ENCODE measurements at places on chromosomes 7 and 10.
A peak's percentile ranks its signal among the peaks of the same experiment; 100 is the strongest.

DNA sequence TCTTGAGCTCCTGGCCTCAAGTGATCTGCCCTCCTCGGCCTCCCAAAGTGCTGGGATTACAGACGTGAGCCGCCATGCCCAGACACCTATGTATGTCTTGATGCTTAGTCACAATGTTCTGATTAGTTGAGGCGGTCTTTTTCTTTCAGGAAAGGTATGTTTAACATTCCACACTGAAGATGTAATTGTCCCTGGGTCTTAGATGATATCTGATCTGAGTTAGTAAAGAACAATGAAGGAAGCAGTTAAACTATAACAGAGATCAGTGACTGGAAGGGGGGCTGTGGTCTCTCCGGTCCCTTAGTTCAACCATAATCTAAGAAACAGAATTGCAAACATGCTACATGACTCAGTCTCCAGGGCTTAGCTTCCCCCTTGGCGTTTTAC, 31.5 kb upstream of the SH2D4B start:
- no peak for DNase-seq

- DNase-seq, result no peak
These were observed 65.7 kb downstream of the AOAH start for GRCh38 chr7:36658335-36659171.

DNA sequence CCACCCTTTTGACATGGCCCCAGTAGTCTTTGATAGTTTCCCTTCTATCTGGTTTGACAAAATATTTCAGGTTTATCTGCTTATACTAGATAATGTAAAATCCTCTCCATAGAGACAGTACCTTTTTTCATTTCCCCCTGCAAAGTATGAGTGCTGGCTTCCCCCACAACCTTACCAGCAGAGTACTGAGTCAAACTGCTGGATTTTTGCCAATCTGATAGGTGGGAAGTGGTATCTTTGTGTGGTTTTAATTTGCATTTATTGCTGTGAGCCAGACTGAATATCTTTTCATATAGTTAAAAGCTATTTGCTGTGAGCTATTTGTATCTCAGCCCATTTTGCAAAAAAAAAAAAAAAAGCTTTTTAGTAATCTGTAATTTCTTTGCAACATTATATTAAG, 32.1 kb upstream of the HECTD2 start:
- peak; percentile 5 for DNase-seq

GRCh38 chr10:11014671-11015445, 2.8 kb upstream of the CELF2 start:
- DNase-seq, result no peak

DNA sequence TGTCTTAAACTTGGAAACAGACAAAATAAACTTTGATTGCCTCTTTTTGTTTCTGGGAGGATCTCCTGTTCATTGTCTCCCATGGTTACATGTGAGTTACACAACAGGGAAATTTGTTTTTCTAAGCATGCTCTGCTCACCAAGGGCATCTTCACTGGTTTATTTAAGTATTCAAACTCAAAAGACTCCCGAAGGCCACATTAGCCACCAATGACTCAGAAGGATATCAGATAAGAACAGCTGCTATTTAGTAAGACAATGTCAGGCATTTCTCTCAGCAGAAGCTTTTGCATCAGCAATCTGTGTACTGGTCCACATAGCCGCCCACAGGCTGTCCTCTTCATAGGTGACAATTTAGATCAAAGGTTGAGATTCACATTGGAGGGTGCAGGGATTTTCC, 19.3 kb downstream of the OR6B1 start:
- DNase-seq, result no peak

DNA sequence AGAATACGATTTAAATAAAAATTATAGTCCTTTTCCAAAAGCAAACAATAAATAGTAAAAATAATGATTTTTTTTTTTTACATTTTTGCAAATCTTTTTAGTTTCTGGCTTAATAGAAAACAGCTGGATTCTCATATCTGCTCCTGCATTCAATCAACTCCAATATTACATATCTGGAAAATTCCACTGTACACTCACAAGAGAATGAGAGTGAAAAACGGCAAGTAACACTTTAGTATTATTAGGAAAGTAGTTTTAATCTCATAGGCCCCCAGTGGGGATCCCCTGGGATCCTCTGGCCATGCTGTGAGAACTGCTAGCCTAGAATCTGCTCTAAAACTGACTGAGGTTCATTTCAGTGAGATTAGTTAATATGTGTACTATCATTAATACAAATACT, 128.6 kb upstream of the LRRN3 start:
- DNase-seq, result no peak

DNA sequence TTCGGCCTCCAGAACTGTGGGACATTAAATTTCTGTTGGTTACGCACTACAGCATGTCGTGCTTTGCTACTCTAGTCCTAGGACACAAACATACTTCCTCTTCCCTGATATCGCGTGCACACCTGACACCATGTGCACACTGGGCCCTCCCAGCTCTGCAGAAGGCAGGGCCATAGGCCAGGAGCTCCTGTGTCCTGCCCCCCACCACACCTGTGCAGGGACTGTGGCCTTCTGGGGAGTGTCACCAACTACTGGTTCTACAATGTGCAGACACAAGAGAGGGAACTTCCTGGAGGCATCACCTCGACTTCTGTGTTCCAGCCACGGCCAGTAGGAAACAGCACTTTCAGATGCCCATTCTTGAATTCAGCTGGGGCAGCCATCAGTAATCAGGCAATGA, 646.4 kb upstream of the MGMT start:
- DNase-seq, result no peak

GRCh38 chr10:72318418-72319262, 36.1 kb downstream of the DNAJB12 start:
- DNase-seq, result no peak

DNA sequence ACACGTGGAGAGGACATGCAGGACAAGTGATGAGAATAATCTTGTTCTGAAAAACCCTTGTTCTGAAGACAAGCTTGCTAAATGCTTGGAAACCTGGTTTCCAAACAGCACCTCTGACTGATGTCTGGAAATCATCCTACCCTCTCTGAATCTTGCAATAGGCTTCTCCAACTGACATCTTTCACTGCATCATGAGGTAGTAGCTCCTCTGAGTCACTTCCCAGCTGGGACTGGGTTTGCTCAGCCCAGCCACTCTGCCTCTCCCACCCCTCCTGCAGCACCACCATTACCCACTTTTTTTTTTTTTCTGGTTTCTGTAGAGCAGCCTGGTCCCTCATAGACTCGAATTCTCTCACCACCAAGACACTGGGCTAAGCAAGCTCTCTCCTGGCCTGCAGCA, 919.8 kb downstream of the GRID1 start:
- DNase-seq, result no peak

DNA sequence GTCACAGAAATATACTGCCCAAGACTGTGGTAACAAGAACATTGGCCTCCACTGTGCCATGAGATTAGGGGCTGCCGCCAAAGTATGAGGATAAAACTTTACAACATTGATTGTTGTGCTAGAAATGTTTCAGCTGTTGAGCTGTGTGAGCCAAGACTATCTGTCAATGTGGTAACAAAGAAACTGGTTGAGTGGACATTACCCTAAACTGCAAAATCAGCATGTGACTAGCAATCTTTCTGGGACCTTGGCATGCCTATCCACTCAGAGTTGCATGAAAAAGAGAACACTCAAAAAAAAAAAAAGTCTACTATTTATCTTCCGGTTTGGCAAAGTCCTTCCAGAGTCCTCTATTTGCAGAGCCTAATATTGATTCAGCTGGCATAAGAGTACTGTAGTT, 605.6 kb upstream of the CNTNAP2 start:
- no peak for DNase-seq

DNA sequence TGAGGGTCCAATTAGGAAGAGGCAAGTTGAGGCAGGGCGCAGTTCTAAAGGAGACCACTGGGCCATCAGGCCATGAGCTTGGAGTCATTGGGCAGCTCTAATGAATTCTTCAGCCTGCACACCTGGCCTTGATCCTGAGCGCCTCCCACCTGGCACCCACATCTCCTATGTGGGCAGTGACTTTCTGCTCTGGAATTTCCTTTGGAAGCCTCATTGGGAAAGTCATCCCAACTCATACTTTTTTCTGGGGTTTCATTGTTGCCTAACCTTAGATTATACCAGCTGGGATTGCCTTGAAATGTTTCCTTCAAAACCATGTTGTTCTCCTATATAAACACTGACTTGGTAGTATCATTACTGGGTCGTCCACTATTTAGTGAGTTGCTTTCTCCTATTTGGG, 54.1 kb downstream of the PLPP4 start:
- DNase-seq, result no peak

GRCh38 chr10:121765204-121765603, 162.6 kb downstream of the ATE1 start:
- no peak for DNase-seq

- no peak for DNase-seq
These were observed 90.9 kb upstream of the TNRC18 start for GRCh38 chr7:5514440-5515035.

GRCh38 chr10:30036341-30036740, 23.0 kb downstream of the JCAD start:
- DNase-seq, result no peak

GRCh38 chr10:46227936-46228562, 58.7 kb upstream of the ANTXRL start:
- no peak for DNase-seq

DNA sequence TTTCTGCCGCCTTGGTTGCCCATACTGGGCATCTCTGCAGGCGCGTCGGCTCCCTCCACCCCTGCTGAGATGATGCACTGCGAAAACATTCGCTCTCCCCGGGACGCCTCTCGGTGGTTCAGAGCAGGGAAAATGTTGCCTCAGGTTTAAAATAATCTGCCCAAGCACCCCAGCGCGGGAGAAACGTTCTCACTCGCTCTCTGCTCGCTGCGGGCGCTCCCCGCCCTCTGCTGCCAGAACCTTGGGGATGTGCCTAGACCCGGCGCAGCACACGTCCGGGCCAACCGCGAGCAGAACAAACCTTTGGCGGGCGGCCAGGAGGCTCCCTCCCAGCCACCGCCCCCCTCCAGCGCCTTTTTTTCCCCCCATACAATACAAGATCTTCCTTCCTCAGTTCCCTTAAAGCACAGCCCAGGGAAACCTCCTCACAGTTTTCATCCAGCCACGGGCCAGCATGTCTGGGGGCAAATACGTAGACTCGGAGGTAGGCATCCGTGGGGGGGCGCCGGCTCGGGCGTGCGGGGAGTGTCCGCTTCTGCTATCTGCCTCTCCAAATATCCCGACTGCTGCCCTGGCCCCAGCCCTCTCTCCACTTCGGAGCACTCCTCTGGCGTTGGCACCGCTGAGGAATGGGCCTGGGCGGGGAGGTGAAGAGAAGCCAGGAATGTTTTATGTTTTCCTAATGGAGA, at the start of gene CAV1:
Gene CAV1, plus strand, starts transcription at position 428 of the 689 bp plus-strand sequence. Its CDS starts 27 bp downstream, at position 455.
- no peak for DNase-seq

GRCh38 chr7:74418076-74418475, 35.6 kb upstream of the GTF2IRD1 start:
- DNase-seq, result no peak

GRCh38 chr7:157139111-157139809, 534 bp downstream of the UBE3C start:
- peak; percentile 31 for DNase-seq

- no peak for DNase-seq
These were observed 1209.8 kb downstream of the REEP3 start for GRCh38 chr10:64731016-64731415.

GRCh38 chr7:5476001-5476400, 52.4 kb upstream of the TNRC18 start:
- DNase-seq, result no peak

DNA sequence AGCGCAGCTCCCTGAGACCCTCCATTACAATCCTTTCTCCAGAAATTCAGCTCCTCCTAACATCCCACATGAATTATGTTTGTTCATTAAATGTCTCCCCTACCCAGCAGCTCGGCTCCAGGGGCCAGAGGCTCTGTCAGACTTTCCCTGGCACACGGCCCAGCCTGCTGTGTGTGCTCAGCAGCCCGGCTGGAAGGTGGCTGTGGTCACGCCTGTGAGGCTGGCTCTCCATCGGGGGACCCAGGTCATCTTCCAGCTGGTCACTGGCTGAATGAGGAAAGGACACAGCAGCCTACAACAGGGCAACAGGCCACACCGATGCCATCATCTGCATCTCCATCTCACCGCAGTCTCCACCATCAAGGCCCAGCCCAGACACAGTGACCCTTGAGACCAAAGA, 219.8 kb downstream of the MAD1L1 start:
- no peak for DNase-seq

DNA sequence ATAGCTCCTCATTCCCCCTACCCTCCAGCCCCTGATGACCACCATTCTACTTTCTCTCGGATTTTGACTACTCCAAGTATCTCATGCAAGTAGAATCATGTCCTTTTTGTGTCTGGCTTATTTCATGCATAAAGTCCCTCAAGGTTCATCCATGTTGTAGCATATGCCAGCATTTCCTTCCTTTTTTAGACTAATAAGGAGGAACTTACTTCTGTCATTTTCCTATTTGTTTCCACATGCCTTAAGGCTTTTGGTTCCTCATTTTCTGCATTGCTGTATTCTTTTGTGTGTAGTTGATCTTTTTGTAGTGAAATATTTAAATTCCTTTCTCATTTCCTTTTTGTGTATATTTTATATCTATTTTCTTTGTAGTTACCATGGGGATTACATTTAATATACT, 376.9 kb downstream of the CALN1 start:
- no peak for DNase-seq

DNA sequence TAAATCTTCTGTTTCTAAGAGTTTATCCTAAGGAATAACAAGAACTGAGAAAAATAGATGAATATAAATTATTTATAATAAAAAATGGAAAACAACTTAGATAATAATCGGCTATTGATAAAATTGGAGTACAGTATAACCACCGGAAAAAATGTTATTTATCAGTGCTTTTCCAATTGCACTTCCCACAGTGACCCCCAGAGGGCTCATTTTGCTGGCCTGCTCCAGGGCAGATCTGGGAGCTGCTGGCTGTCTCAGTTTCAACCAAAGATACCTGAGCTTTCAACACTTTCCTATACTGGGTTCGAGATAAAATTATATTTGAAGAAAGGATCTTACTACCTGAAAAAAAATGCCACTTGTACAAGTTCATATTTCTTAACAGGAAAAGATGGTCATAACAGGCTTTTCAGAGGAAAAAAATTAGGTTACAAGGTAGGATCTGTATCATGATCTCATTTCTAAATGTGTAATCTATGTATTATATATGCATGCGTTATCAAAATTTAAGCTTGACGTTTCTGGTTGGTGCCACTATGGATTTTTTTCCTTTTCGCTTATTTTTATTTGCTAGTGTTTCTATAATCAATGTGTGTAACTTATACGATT, 165.7 kb downstream of the NPSR1 start:
- peak; percentile 19 for DNase-seq

- no peak for DNase-seq
These were observed 2.9 kb upstream of the RBP3 start for GRCh38 chr10:47344996-47345870.

- no peak for DNase-seq
These were observed 13.1 kb downstream of the DPYSL4 start for GRCh38 chr10:132199854-132200311.

DNA sequence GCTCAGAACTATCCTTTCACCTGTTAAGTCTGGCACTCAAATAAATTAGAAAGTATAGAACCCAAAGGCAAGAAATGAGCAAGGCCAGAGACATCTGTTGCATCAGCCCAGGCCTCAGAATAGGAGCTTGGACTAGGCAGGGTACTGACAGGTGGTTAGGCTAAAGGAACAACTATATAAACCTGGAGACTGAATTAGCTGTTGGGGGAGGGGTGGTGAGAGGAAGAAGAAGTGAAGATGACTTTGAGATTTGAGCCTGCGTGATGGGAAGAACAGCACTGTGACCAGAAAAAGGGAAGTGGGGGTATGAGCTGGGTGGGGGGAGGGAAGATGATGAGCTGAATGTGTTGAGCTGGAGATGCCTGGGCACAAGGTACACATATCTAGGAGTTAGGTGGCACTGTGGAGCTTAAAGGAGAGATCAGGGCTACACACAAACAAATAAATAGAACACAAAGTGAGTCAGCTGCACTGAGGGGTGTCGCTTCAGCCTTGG, 244.7 kb downstream of the PTEN start:
- DNase-seq, result no peak

Data from activated CD8-positive, alpha-beta memory T cell treated with anti-CD3 and anti-CD28 coated beads for 4 hours (primary cell).